ENCODE measurements at places on chromosomes 7 and 10.

GRCh38 chr10:121753726-121754476 is 155.7 kb upstream of the FGFR2 start:
- no peak for DNase-seq

- DNase-seq: no peak
Measured at GRCh38 chr7:22555476-22555875, 55.5 kb upstream of the STEAP1B start.

- no peak for DNase-seq
Measured at GRCh38 chr7:81206217-81206616, 287.4 kb upstream of the SEMA3C start.

GRCh38 chr10:20089879-20090278 is 273.6 kb downstream of the PLXDC2 start:
- no peak for DNase-seq

DNA sequence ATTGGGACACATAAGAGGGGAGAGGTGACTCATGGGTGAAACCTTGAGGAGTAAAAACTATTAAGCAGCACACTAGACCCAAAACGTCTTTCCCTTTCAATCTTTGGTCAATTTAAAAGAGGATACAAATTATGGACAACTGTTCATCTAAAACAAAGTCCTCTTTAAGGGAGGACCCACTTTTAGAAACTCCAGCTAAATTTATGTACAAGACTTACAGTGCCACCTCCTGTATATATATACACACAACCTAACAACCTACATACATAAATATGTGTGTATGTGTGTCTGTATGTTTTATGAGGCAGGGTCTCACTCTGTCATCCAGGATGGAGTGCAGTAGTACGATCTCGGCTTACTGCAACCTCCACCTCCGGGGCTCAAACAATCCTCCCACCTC is 18.1 kb upstream of the ZC3HAV1 start:
- DNase-seq: no peak

DNA sequence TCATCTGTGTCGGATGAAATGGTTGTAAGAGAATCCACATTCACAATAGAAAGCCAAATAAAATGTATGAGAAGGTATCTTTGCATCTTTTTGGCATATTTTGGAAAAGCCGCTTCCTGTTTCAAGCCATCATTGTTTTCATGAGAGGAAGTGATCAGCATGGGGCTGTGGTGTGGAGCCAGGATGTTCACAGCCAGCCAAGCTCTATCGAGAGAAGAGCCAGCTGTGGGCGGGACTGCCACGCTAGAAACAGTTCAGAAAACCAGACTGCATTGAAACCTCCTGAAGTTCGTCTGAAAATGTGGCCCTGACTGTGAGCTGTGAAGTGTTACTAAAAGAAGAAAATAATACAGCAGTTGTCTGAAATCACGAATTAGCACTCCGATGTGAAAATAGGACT is 21.2 kb upstream of the NPS start:
- DNase-seq: no peak

DNA sequence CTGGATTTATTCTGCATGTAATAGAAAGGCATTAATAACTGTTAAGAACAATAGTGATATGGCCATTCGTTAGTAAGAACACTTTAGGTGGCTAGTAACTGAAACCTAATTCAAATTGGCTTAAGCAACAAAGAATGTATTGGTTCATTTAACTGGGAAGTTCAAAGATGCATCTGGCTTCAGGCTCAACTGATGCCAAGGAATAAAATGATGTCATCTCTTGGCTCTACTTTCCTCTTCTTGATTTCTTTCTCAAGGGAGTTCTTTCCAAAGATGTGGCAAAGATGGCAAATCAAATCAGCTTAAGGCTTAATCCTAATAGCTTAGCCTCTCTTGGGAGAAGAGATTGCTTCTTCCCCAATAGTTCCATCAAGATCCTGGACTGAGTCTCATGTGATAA is 51.6 kb downstream of the PIK3CG start:
- DNase-seq: no peak

DNA sequence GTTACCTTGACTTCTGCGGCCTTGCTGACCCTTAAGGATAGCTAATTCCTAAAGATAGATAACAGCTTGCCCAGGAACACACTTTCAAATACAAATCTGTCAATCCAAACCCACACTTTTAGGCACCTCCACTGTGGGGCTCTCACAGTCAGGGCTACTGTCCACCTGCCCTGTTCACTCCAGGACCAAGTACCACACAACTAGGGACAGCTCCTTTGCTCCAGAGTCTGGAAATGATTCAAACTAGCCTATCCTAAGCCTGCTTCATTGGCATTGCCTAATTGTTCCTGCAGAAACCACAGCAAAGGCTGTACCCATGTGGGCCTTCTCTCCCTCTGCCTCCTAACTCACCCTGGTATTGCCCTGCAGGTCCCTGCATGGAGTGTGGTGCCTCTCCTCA is 538.9 kb upstream of the IGFBP3 start:
- no peak for DNase-seq

GRCh38 chr7:108204281-108204796 is 74.2 kb upstream of the LAMB4 start:
- no peak for DNase-seq

GRCh38 chr7:55078465-55079372 is 59.9 kb downstream of the EGFR start:
- DNase-seq: no peak

DNA sequence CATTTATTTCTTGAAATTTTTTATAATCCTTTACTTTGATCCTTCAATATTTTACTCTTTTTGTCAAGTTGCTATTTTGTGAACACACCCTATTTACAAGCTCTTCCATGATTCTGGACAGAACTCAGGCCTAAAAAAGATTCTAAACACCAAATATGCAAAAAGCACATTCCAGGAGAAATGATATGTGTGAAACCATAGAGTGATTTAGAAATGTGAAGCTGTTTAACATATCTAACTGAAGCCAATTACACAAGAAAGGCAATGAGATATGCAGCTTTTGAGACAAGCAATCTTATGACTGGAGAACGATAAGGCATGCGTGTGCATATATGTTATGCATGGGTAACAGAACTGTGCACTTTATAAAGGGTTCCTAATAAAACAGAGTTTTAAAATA is 243.0 kb downstream of the CACNA2D1 start:
- no peak for DNase-seq

GRCh38 chr7:115496006-115496405 is 534.6 kb downstream of the TFEC start:
- no peak for DNase-seq

DNA sequence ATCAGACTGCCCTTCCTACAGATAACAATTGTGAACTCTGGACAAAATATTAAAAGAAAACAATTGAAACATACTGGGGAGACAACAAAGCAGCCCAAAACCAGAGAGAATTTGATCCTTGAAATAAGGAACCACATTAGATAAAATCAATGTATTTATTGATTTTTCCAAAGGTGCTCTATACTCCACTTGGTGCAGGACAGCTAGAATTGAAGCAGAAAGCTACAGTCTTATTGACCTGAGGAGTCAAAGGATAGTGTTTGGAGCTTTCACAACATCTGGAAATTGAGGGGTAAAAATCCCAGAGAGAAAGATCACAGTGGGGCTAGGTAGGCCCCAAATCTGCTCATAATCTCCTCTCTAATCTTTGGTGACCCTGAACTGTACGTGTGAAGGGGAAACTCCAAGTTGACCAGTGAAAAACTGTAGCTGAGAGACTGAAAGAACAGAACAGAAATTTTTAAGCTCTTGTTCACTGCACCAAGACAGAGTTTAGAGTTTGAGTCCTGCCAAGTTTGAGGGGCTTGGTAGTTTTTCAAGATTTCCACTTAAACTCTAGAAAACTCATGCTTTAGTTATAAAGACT is 70.2 kb downstream of the SAMD9 start:
- no peak for DNase-seq

DNA sequence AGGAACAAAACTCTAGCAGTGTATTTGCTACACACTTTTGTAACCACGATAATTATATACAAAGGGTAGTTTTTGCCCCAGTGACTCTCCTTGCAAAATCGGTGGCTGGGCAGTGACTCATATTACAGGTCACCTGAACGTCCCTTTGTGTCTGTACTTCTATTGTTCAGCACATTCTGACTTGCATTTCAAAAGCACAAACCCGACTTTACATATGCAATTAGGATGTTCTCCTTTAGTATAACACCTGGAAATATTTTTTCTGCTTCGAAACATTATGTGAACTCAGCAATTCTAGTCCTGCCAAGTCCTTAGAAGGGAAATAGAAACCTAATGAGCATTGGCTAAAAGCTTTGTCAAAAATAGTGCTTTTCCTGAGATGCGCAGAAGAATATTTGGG is 6.0 kb downstream of the PRR15 start:
- no peak for DNase-seq

- no peak for DNase-seq
Measured at GRCh38 chr10:43665054-43665453, 16.4 kb upstream of the ZNF32 start.

DNA sequence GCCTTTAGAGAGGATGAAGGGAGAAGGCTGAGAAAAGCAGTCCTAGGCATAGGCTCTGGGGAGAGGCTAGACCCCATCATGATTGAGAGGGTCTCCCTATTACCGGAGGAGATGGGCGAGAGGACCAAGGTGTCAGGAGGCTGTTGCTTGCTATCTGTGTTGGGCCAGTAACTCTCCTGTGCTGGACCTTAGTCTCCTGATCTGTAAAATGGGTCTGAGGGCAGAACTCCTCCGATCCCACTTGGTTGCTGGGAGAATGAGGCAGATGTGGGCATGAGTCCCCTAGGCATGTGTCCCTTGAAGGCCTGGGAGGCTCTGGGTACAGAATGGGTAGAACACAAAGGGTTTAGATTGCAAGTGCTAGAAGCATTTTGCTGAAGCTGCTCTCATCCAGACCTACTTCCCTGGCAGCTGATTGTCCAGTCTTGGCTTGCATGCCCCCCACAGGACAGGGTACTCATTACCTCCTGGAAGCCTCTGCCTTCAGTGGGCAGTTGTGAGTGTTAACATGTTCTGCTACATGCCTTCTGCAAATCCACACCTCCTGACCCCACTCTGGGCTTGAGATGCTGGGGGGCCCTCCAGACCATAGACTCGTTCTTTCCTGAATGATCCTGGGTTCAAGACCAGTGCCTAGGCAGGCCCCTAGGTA is 4.4 kb downstream of the ZMIZ1 start:
- DNase-seq: no peak

- DNase-seq: no peak
Measured at GRCh38 chr7:121531175-121532070, 135.3 kb upstream of the FAM3C start.

GRCh38 chr7:751826-752225 is 24.7 kb upstream of the PRKAR1B start:
- DNase-seq: no peak

DNA sequence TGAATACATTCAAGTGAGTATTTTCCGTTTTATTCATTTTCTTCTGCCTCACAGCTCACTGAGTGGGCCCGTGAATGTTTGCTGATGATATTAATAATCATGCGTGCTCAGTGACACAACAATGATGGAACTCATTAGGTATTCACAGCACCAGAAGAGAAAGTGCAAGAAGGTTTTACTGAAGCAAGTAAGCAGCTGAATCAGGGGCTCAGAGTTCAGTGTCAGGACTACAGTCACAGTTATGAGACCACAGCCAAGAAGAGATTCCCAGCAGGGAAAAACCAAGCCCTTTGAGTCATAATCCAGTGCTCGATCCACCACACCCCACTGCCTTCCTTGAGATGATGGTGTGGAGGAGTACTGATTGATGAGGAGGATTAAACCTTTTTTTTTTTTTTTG is 247.4 kb downstream of the KIAA1217 start:
- DNase-seq: no peak

- DNase-seq: no peak
Measured at GRCh38 chr7:134367956-134368749, 51.4 kb upstream of the SLC35B4 start.

GRCh38 chr7:16961641-16962040 is 79.9 kb upstream of the AGR3 start:
- no peak for DNase-seq

GRCh38 chr10:89233033-89233432 is 18.5 kb downstream of the LIPA start:
- DNase-seq: no peak

DNA sequence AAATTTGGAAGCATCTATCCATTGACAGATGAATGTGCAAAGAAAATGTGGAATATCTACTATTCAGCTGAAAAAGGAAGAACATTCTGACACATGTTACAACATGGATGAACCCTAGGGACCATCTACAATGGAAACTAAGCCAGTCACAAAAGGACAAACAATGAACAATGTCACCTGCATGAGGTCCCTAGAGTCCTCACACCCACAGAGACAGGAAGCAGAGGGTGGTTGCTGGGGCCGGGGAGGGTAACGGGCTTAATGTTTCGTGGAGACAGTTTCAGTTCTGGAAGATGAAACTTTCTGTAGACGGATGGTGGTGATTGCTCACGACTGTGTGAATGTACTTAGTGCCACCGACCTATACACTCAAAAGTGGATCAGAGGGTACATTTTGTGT is 282.9 kb downstream of the ADARB2 start:
- DNase-seq: no peak

DNA sequence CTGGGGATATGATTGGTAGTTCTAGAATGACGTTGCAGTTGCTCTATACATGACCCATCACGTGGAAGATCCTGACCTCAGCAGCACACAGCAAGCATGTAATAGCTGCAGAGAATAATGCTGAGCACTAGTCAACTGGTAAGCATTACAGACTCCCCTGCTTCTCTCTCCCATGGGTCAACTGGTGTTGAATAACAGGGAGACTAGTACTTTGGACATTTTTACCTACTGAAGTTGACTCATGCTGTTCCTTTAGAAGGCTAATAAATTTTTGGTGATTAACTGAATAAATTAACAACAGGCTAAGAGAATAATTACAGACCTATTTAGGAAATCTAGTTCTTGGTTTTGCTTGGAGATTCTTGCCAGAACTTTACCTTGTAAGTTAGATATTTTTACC is 234.1 kb downstream of the AUTS2 start:
- no peak for DNase-seq

GRCh38 chr7:102220229-102220850 is 66.3 kb upstream of the SH2B2 start:
- DNase-seq: no peak

- DNase-seq: no peak
Measured at GRCh38 chr10:71214641-71215559, 2.5 kb downstream of the UNC5B start.

DNA sequence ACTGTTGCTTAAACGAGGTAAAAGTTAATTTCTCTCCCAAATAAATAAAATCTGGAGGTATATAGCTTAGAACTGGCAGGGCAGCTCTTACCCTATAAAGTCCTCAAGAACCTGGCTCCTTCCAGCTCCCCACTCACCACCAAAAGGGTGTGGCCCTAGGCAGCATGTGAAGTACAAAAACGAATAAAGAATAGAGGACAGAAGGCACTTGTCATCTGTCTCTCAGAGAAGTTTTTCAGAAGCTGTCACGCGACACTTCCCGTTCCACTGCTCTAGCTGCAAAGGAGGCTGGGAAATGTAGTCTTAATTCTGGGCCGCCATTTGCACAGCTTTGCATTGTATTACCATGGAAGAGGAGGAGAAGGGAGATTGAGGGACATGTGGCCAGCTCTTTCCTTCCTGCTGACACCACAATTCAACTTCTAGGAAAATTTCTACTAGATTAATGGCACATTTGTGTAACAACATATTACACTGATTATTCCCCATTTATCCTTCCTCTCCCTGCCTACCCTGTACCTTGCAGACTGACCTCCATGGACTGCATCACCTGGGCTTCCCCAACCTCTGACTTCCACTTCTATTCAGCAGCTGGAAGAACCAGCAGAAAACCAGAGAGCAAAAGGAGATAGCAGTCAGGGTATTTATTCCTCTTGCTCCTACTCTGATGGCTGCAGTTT is 62.2 kb downstream of the CCDC71L start:
- peak; percentile 65 for DNase-seq
